Stimulated activated CD4-positive, alpha-beta T cell treated with anti-CD3 and anti-CD28 coated beads, Interleukin-1b, Interleukin-23, amount 100 ng/mL, for 1 hour (primary cell): ENCODE measurements at places on chromosomes 1 and 21.

- no peak for DNase-seq
Observed at GRCh38 chr1:79264975-79265818, 258.7 kb upstream of the ADGRL4 start.

DNA sequence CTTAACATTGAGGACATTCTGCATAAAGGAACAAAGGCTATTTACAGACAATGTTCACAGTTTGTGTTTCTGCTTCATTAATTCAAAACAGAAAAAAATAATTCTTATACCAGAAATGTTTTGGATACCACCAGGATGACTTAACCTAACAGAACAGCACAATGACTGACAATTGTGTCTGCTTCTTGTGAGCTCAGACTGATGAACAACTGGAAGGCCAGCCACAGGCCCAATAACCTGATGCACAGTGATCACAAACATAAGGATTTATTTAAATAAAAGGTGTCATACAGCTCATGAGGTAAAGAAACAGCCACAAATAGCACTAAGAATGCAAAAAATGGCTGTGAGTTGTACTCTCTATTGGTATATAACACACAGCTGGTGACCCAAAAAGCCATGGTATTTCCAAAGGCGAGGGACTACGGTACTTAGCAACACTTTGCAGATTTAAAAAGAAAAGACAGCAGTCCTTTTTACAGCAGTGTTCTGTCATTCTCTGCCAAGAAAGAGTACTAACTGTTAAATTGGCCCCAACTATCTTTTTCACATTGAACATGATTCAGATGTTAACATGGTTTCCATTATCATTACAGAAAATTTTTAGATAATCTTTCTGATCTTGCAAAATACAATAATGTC is 32.1 kb upstream of the DDAH1 start:
- no peak for DNase-seq

GRCh38 chr1:81409262-81409661 is 391.5 kb upstream of the ADGRL2 start:
- no peak for DNase-seq

DNA sequence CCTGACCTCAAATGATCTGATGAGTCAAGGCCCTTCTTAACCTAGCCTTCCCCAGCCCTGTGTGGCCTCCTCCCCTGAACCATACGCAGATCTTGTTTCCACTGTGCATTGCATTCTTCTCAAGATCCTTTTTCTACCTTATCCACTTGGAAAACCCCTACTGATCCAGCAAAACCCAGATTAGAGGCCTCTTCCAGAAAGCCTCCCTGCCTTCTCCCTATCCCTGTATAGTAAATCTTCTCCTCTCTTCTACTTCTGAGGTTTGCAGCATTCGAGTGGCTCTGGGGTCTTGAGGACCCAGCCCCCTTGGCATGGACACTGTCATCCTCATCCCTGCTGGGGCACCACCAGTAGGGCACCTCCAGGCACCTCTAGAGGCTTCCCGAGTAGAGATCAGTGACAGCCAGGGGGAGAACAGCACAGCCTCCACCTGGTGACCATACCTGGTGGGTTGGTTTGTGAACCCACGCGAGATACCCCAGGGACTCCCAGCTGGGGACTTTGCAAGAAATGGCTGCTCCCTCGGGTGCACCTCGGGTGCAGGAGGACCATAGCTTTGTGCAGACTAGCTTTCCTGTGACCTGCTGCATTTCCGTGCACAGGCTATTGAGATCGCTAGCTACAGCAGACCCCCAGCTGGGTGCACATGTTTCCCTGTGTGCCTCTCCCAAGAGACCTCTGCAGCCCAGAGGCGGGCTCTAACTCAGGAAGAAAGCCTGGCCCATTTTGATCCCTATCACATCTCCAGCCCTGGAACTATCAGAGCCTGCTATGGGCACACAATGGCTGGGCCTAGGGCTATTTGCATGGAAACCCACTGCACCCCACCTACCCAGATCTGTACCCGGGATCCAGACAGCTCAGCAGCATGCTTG is 34.2 kb downstream of the MATN1 start:
- no peak for DNase-seq

DNA sequence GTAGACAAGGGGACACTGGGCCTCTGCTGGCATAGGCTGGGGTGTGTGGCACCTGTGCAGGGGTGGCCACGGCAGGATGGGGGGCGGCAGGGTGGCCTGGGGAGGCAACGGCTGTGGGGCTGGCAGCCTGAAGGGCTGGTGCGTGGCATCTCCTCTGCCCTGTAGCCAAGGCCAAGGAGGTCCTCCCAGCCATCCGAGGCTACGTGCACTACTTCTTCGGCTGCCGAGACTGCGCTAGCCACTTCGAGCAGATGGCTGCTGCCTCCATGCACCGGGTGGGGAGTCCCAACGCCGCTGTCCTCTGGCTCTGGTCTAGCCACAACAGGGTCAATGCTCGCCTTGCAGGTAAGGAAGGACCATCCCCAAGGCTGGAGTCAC is 36.0 kb upstream of the LHX4 start:
- DNase-seq, result no peak

DNA sequence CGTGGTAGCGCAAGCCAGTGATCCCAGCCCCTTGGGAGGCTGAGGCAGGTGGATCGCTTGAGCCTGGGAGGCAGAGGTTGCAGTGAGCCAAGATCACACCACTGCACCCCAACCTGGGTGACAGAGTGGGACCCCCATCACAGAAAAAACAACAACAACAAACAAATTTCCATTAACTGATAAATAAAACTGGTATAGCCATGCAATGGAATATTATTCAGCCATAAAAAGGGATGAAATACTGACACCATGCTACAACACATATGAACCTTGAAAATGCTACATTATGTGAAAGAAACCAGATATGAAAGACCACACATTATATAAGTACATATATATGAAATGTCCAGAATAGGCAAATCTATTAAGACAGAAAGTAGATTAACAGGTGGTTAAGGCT is 12.0 kb downstream of the CLCC1 start:
- DNase-seq, result no peak

DNA sequence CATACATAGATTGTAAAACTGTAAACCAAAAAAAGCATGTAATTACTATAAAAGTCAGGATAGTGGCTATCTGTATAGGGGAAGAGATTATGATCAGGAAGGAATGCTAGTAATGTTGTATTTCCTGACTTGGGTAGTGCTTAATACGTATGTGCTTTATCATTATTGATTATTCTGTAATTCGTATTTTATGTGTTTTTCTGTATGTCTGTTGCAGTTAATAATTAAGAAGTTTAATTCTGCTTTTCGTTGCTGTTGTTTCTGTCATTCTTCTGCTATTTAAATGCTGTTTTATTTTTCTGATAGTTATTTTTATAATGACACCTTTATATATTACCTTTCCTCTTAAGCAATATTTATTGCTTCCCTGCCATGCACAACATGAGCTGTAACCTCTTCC is 29.3 kb upstream of the TRIM33 start:
- DNase-seq, result no peak

DNA sequence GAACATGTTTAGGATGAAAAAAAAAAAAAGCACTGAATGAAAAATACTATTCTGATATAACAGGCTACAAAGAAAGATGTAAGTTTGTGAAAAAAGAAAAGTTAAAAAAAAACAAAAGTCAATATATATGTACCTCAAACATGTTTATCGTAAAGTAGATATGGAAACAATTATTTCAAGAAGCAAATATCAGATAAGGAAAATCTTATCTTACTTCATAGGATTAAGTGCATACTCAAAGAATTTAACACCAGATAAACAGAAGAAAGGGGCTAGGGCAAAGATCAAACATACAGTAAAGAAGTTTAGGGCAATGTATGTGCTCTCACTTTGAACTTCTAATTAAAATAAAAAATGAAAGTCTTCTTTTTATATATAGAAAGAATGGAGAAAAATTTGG is 75.3 kb downstream of the NEGR1 start:
- DNase-seq, result no peak
